A549 treated with Hydrocortisone at 1 μM for 4 hours (cell line): ENCODE measurements at places on chromosomes 6 and 20. TPM values are rescaled to one million over a fixed set of nuclear protein-coding genes. Genes with fewer than 3 reads are reported as not detected.

Gene MED23
- 6.2 to 9.0 TPM (median 6.6 TPM) in 5 replicates for total RNA-seq

Gene ERVFRD-1
- not detected in 5 replicates for total RNA-seq

Gene ACTL10
- total RNA-seq = 0.06 TPM in 2 of 5 replicates, not detected in the others

Gene BPI
- total RNA-seq = not detected in 5 replicates
